ENCODE measurements at places on chromosomes 1 and 21.

GRCh38 chr1:99529002-99529401 is 116.9 kb upstream of the PALMD start:
- DNase-seq = no peak

GRCh38 chr1:234584926-234585325 is 25.1 kb downstream of the IRF2BP2 start:
- no peak for DNase-seq

- no peak for DNase-seq
Measured at GRCh38 chr1:98102345-98103030, 181.7 kb upstream of the DPYD start.

DNA sequence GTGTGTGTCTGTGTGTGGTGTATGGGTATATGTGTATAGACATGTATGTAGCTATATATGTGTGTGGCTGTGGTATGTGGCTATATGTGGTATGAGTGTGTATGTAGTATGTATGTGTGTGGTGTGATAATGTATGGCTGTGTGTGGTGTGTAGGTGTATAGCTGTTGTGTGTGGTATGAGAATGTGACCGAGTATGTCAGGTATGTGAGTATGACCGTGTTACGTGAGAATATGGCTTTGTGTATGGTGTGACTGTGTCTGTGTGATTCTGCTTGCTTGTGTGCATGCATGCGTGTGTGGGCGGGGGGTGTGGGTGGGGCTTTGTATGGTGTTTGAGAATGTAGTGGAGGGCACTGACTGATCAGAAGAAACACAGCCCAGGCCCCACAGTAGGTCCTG is 3.5 kb downstream of the ZNF691 start:
- no peak for DNase-seq

DNA sequence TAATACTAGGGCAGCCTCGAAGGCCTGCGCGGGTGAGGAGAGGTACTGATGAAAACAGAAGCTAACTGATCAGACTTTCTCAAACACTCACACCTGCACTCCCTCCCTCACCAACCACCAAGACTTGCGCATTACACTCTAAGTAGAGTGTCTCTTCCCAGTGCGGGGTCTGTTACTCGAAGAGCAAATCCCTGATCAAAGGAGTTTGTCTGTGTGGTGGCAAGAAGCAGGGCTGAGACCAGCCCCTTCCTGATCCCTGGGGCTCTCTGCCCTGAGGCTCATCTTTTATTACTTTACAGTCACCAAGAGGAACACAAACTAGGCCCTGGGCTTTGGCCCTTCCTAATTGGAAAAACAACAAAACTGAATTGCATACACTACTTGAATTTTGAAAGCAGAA is 19.5 kb upstream of the TSNAX start:
- no peak for DNase-seq

- DNase-seq = no peak
Measured at GRCh38 chr1:92951141-92951582, 10.1 kb downstream of the DIPK1A start.

DNA sequence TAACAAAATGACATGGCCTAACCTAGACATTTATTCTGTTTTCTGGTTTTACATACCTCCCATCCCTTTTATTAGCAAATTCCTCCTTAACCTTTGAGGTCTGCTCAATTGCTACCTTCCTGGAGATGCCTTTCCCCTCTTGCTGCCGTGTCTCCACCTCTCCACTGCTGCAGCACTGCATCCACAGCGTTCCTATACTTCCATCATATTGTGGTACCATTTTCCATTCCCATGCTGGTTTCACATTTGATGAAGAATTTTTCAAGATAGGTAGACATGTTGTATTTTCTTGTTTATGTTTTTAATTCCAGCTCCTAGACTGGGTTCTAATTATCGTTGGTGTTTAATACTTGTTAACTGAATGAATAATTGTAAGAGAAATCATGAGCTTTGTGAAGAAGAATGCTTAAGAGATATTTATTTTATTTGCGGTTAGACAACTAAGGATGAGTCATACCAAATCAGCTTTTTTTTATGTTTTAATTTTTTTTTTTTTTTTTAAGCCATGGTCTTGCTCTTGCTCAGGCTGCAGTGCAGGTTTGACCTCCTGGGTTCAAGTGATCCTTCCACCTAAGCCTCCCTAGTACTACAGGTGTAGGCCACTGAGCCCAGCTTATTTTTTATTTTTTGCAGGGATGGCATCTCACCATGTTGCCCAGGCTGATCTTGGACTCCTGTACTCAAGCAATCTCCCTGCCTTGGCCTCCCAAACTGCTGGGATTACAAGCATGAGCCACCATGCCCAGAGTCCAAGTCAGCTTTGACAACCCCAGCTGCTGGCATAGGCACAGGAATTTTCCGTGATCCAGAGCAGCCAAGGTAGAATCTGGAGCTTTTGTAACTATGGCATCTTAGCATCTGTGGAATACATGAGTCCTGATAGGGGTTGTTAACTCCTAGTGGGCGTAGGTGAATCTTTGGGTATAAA is 44.0 kb downstream of the ATP6V1G3 start:
- DNase-seq = no peak

Data from amygdala (tissue), 56 donors.